ENCODE measurements at places on chromosomes 6 and 20.

DNA sequence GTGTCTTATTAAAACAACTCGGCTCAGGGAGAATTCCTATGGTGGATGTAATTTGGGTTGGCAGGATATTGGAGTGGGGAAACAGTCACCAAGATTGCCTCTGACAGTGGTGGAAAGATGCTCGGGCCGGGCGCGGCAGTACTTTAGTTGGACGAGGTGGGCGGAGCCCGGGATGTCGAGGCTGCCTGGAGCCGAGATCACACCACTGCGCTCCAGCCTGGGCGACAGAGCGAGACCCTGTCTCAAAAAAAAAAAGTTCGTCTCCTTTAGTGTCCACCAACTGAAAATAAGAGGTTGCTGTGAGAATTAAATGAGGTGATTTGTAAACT lies 621 bp downstream of the NOL7 start:
- peak; percentile 13 for DNase-seq

DNA sequence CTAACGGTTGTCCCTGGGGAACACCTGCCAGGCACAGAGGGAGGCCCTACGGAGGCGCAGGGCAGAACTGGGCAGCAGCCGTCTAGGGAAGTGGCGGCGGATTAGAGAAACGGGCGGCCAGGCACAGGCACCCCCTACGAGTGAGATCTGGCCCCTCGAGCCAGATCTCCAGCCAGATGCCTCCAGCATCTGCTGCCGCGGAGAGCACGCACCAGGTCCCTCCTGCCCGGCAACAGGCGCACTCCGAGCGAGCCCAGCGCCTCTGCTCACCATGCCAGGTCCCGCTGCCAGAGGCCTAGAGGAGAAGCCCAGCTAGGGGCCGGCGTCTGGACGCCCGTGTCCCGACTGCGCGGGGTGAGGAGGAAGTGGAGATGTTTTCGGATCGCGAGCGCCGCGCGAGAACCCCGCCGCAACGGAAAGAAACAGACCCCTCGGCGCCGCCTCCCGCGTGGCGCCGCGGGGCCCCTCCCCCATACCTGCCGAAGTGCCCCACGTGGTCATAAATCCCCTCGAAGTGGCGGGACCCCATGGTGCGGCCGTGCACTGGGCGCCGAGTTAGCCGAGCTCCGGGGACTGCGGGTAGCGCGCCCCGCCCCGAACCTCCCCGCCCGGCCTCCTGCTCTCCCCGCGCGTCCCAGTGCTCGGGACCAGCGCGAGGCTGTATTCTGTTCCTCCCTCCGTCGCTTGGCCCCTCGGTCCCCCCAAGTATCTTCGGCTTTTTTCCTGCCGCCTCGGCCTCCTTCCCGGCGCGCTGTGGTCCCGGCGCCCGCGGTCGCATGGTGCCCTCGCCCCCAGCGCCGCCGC lies at the start of gene SLC22A16:
Gene SLC22A16 (minus strand): TSS at position 568 of the 804 bp plus-strand sequence. CDS start 39 bp downstream, at position 529.
- no peak for DNase-seq

- DNase-seq: peak; percentile 72
Measured at GRCh38 chr6:27126815-27127537, 120.5 kb upstream of the PRSS16 start.

DNA sequence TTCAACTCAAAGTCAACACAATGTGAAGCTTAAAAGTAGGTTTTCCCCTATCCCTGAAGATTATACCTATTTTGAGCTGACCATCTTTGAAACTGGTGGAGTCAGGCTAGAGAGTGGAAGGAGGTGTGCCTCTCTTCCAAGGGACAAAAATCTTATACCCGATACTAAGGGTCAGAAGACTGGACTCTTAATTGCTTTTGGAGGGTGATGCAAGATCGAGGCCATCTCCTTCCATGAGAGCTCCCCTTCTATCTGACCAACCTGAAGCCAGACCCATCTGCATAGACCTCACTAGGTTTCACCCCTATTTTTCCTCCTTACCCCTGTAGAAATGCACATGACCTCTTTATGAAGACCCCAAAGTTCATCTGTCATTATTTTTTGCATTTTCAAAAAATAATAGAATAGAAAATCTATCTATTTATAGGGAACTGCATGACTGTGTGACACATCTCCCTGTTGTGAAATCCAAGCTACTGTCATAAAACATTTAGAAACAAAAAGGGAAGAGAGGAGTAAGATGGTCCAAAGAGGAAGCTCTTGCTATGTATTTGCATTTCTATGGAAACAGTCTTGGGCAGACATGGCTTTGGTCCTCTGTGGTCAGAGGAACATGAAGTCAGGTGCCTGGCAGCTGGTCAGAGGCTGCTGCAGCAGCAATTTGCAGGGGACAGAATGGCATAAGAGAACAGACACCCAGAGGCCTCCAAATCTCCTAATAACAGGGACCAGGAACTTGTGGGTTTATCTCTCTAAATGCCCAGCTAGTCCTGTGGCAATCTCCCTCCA lies 349.2 kb downstream of the MAFB start:
- DNase-seq: no peak

GRCh38 chr20:58019027-58019849 lies 209.2 kb downstream of the ANKRD60 start:
- DNase-seq: peak; percentile 100

DNA sequence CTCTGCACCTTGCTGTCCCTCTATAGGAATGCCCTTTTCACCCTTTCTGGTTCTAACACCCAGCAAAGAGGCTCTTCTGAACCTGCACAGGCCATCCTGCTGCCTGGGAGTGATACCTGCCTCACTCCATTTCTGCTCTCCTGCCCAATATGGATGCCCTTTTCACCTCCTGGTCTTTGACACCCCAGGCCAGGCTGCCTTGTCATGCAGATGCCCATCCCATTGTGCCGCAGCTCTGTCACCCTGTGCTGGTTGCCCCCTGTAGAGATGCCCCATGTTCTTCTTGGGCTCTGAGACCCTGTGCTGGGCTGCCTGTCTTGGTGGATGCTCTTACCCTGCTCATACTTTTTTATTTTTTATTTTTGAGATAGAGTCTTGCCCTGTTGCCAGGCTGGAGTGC lies 95.3 kb downstream of the CDKAL1 start:
- no peak for DNase-seq

DNA sequence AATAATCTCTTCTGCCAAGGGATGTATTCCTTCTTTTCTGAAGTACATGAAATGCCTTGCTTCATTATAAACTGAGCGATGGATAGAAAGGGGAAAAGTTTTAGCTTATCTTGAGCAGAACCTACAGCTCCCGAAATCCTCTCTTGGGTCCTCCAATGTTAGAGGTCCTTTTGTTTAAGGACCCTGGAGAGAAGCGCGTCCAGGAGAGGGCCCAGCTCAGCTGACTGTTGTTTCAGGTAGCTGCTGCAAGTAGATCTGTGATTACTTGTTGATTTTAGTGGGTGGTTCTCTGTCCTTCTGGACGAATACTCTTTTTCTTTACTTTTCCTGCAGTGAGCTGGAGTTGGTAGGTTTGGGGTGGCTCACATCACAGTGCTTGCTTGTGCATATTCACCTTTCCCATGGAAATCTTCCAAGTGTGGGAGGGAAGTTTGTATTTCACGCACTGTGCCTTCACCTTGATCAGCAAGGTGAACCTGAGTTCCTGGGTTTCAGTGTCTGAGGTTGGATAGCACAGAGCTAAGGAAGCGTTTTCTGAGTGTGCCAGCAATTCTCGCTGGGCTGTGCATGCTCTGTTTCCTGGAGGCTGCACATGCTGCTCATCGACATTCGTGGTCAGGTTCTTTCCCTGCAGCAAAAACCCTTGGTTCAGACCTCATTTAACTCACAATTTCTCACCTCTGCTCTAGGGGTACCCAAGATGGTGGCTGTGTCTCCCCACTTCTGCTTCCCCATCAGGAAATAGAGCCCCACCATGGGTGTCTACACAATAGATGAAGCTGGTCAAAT lies 176.3 kb downstream of the JARID2 start:
- no peak for DNase-seq

GRCh38 chr6:134162932-134163331 lies 110.5 kb upstream of the SLC2A12 start:
- DNase-seq: no peak

GRCh38 chr6:14964556-14965270 lies 281.2 kb upstream of the JARID2 start:
- no peak for DNase-seq

- peak; percentile 54 for DNase-seq
Measured at GRCh38 chr20:63739130-63740069, at the start of gene SLC2A4RG. SLC2A4RG (plus strand) TSS chr20:63739776; CDS start chr20:63739913, 137 bp downstream.

DNA sequence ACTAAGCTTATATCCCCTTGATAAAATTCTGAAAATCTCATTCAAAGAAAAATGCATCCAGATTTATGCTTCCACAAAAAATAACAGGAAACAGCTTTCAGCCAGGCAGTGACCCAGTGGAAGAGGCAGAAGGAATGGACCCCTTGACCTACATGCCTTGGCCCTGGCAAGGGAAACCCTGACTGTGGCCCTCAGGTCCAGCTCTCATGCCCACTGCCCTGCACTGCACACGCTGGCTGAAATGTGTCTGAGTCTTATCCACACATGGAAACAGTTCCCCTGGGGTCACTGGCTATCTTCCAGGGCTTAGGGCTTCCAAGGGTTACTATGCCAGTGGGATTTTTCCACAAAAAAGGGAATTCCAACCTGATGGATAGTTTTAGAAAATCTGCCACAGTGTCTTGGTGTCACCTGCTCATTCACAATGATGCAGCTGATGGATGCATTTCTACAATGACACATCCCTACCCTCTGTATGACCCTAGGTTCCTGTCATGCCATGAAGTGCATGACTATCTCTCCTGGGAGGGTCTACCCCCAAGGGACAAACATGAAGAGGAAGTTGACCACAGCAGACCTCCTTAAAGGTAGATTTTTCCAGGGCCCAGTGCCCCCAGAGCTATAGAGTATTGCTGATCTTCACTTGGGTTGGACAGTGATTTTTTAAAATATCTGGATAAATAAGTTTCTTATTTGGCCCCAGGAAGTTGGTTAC lies 121.9 kb upstream of the CD93 start:
- no peak for DNase-seq

- no peak for DNase-seq
Measured at GRCh38 chr20:58755766-58756449, 63.3 kb downstream of the NPEPL1 start.

- no peak for DNase-seq
Measured at GRCh38 chr20:33093074-33093473, 13.6 kb downstream of the BPIFB4 start.

DNA sequence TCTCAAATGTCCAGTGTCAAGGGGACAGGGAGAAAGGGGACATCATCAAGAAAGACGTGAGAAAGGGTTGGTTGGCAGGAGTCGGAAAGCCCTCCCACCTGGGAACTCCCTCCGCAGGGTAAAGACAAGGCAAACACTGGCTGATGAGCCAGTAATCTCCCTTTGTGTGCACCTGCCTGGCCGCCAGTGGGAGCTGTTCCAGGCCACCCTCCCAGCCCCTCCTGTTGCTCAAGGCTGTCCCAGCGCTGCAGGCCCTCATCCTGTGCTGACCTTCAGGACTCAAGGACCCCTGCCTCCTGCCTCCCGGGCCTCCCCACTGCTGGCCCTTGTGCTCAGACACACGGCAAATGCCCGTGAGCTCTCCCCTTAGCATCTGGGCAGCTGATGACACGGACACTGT lies 7.4 kb downstream of the FRMD1 start:
- DNase-seq: no peak

DNA sequence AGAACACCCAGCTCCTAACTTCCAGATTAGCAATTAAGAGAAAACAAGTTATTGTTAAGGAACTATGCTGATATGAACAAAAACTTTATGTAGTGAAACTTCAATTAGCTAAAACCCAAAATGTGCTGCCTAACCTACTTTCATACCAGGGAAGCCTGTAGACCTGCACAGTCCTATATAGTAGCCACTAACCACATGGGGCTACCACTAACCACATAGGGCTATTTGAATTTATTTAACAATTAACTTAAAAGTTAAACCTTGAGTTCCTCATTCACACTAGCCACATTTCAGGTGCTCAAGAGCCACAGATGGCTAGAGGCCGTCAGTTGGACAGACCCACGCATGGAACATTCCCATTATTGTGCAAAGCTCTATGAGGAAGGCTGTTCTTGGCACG lies 72.4 kb upstream of the LAMP5 start:
- DNase-seq: no peak

DNA sequence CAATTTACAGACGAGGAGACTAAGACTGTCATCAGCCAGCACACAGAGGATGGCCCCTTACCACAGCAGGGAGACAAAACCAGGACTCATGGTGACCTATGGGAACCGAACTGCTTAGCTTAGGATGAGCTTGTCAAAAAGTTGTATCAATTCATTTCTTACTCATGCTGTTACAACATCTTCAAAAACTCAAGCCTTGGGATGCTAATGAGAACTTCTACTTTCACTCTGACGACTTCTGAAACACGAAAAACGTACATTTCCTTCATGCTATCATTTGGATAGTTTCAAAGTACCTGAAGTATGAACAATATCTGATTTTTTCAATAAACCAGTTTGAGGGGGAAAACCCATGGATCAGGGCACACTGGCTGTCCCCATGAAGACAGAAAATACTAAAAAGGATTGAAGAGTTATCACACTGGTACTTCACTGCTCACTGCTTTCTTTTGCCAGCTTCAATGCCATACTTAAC lies 31.9 kb downstream of the HIVEP2 start:
- no peak for DNase-seq

GRCh38 chr20:59006167-59006863 lies 739 bp downstream of the CTSZ start:
- peak; percentile 35 for DNase-seq

DNA sequence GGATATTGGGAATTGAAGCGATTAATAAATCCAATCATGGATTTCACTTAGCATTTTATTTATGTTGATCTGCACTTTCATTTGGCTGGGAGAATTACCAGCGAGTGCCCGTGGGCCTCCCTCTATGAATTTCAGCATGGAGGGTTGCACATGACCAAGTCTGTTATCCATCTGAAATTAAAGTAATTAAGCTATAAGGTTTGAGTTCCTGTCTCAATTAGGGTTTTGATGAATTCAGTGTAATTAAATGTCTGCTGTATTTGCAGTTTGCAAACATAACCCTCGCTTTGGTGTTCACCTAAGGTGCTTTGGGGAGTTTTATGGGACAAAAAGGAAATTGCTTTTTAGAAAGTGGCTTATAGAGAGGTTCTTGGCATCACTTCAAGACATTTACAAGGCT lies 169.8 kb upstream of the RIN2 start:
- no peak for DNase-seq

DNA sequence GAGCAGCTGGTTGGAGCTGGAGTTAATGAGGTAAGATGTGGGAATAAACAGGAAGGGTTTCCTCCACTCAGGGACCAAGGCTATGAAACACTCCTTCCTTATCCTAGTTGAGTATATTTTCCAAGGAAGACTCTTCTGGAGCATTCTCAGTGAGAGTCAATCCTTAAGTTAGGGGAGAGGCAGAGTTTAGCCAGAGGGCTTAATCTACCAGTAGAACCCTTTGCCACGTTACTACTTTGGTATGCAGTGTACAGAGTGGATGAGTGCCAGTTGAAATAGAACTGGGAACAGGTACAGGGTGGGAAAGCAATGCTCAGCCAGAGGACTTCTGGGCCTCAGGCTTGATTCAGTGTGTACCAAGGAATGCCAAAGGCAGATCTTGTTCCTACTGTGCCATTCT lies 114.3 kb downstream of the UBE3D start:
- DNase-seq: peak; percentile 49

GRCh38 chr6:90434094-90434493 lies 137.5 kb upstream of the BACH2 start:
- DNase-seq: no peak
